ENCODE measurements at places on chromosomes 3 and 15. TPM values are rescaled to one million over a fixed set of nuclear protein-coding genes. Genes with fewer than 3 reads are reported as not detected.

- no peak for DNase-seq
Measured at GRCh38 chr3:179732661-179733348, 80.0 kb downstream of the USP13 start.

GRCh38 chr3:50365080-50365841 is 5.9 kb upstream of the TMEM115 start:
- DNase-seq: peak; percentile 87

- DNase-seq: no peak
Measured at GRCh38 chr3:15556512-15556911, 35.0 kb upstream of the COLQ start.

Gene ADAMTS7
- total RNA-seq: 33.3 TPM

Data from ascending aorta (tissue), 2 donors.